ENCODE measurements at places on chromosomes 6 and 20. TPM values are rescaled to one million over a fixed set of nuclear protein-coding genes. Genes with fewer than 3 reads are reported as not detected.

The DAAM2 gene
- total RNA-seq, result 4.0 TPM

DNA sequence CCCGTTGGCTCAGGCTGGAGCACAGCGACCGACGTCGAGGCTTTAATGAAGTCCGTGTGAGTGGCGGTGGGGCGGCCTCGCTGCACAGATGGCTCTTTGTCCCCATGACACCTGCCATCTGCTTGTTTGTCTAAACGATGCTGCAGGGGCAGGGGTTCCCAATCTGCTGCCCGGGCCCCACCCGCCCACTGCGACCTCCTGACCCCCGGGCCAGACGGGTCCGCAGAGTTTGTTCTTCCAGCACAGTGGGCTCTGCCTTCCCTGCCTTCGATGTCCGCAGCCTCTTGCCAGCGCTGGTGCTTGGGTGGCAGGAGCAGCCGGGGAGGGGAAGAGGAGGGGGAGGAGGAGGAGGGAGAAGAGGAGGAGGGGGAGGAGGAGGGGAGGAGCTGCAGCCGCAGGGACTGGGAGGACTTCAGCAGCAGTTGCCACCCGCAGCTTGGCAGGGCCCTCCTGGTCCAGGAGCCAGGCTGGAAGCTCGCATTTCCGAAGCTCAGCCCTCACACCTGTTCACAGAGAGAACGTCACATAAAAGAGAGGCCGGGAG, 210.0 kb downstream of the DLL1 start:
- no peak for DNase-seq

GRCh38 chr20:54345301-54345724, 130.1 kb upstream of the DOK5 start:
- DNase-seq, result peak; percentile 85

The HLA-DRB5 gene
- total RNA-seq, result not detected

DNA sequence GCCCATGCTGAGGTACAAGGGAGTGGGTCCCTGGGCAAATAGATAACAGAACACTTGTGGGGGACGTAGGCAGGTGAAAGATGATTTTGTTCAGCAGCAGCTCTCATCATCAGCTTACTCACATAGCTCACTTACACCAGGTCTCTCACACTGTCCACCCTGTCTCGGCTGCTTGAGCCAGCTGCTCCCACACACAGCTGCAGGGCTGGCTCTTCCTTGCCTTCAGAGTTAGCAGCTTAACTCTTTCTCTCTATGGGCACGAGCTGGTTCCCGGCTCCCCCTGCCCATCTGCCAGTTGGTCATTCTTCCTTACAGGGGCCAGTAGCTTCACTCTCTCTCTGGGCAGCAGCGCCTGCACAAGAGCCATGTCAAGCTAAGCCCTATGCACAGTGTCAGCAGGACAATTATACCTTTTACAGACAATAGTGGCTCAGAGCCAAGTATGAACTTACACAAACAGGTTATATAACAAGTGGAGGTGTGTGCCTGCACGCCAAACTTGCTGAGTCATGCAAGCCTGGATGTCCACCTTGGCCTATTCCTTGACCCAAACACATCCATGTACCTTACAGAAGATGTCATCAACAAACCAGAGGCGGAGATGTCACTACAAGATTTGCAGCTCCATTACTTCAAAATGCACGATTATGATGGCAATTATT, 18.7 kb downstream of the ZNF391 start:
- no peak for DNase-seq

The GJA10 gene
- not detected for total RNA-seq

GRCh38 chr20:41329435-41330342, 10.9 kb upstream of the LPIN3 start:
- peak; percentile 100 for DNase-seq

The FILIP1 gene
- total RNA-seq, result not detected

- DNase-seq, result peak; percentile 15
Measured at GRCh38 chr6:140546640-140547039, 1172.2 kb upstream of the CITED2 start.

The ACAT2 gene
- 58.4 TPM for total RNA-seq

The ZNF512B gene
- total RNA-seq, result 4.0 TPM

The SRMS gene
- not detected for total RNA-seq

GRCh38 chr6:137175868-137176245, 2.4 kb upstream of the IL22RA2 start:
- DNase-seq, result no peak

GRCh38 chr20:14604143-14604542, 266.7 kb upstream of the FLRT3 start:
- no peak for DNase-seq

The PPP1R14C gene
- not detected for total RNA-seq

The TGM3 gene
- not detected for total RNA-seq

GRCh38 chr6:92847988-92848387, 571.4 kb downstream of the EPHA7 start:
- DNase-seq, result no peak

The CST1 gene
- 0.68 TPM for total RNA-seq

DNA sequence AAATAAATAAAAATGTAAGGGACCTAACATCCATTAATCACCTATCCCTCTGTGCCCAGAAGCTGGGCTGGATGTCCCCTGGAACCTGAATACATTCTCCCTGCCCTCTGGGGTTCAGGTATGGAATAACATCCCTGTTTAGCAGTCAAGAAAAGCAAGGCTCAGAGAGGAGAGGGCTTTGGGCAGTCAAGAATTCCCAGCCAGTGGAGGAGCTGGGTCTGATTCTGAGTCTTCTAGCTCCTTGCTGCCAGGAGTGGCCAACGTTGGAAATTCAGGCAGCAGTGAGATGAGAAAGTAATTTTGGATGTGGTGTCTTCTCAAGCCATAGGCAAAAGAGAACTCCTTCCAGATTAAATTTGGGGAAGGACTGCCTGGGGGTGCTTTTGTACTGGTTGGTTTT, 42.6 kb upstream of the ZNFX1 start:
- peak; percentile 67 for DNase-seq

DNA sequence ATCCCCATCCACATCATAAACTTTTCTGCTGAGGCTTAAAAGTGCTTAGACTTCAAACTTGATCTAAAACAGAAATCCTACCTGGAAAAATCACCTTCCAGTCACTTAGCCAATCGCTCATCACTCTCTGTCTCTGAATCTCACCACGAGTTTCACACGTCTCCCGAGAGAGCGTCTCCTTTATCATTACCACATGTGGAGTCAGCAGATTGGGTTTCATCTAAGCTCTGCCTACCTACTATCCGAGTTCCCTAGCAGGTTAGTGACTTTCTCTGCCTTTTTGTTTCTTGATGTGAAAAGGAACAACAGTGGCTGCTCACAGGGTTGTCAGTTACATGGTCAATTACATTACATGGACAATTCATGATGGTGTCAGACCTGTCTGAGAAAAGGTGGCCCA, 286.2 kb downstream of the ESR1 start:
- no peak for DNase-seq

The KHDC1 gene
- 2.1 TPM for total RNA-seq

All from RPMI7951 (cell line).